ENCODE measurements at places on chromosomes 11 and 22.

GRCh38 chr22:48169227-48169626 lies 1406.8 kb downstream of the TBC1D22A start:
- DNase-seq = no peak

DNA sequence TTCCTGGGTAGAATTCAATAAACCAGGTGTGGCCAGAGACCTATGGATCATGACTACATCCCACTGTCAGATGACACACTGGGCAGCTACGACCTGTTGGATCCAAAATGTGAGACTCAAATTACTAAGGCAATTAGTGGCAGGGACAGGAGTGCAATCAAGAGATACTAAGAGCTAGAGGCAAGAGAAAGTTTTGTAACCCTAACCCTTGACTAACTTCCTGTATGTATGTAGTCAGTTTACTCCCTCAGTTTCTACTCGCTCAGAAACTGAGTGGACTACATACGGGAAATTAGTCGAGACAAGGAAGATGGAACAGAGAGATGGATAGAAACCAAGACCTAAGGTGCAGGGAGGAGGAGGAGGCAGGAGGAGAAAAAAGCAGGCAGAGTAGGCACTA lies 2.7 kb downstream of the CYB5R2 start:
- DNase-seq = no peak

GRCh38 chr11:45087900-45088160 lies 58.6 kb upstream of the PRDM11 start:
- no peak for DNase-seq

GRCh38 chr11:59180168-59180776 lies 8.3 kb downstream of the DTX4 start:
- no peak for DNase-seq

DNA sequence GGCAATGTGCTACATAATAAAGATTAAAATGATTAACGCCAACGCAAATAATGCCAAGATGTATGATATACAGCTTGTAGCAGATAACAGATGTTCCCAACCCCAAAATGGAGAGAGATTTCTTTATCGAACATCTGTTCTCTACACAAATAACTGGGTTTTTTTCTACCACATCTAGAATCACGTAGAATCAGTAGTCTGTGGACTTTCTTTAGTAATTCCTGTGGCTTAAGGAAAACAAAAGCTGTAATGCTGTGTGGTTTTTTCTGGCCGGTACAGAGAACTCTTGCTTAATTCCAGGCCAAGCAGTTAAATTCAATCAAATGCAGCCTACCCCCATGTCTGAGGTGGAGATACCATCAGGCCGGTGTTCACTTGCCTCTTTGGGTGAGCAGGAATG lies 303.4 kb downstream of the FAT3 start:
- DNase-seq = peak; percentile 50

DNA sequence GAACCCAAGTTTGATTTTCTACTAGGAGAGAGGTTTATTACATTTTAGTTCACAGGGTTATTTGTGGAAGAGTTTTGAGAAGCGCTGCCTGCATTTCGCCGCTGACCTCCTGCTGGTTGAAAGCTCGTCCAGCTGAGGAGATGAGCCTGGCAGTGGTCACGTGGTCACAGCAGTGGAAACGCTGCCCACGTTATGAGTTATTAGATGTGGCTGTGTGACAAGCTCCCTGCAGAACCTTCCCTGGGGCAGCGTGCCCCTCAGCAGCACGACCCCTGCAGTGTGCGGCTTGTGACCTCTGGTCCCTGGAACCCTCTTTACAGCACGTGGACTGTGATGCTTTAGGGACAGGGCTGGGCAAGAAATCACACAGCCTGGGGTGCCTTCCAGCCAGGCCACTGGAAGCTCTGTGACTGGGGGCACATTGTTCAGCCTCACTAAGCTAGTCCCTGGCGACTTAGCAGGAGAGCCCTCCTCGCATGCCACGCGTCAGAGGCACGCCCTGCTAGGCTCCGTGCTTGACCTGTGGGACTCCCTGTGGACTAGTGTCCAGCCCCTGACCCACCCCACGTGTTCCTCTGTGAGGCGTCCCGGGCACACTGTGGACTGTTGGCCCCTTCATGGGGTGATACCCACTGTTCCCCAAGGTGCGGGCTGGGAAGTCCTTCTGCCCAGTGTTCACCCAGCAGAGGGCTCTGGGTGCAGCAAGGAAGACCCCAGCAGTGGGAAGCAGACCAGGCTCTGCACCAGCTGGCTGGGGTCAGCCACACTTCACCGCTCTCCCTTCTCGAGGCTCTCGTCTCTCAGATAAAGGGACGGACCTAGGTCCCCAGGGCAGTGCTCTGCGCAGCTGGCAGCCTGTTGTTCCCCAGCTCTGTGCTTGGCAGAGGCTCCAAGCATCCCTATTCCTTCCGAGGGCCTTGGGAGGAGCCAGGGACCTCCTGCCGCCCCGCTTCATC lies 349.5 kb downstream of the TBC1D22A start:
- peak; percentile 77 for DNase-seq

DNA sequence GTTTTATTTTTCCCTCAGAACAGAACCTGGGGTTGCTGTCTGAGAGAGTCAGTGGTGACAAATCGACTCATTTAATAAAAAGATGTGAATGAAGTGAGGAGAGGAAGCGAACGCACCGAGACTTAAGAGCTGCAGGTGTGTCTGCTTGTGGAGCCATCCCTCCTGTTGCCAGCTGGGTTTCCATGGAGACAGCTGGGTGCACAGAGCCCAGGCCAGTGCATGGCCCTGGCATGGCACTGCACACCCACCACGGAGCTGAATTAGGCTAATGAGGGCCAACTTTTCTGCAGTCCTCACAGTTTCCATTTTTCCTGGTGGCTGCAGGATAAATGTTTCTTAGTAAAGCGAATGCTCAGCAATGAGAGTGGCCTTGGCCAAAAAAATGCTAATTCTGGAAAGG lies 750.2 kb downstream of the OPCML start:
- no peak for DNase-seq

DNA sequence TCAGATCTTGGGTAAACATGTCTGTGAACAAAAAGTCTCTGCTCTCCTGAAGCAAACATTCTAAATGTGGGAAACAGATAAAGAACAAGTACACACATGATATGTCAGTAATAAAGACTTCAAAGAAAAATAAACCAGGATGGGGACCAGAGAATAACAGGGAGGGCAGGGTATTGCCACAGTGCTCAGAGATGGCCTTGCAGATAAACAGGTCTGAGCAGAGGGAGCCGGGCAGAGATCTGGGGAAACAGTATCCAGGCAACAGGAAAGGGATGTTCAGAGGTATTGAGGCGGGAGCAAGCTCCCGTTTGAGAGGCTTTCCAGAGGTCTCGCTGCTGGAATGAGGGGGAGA lies 2.9 kb downstream of the CCDC86 start:
- DNase-seq = no peak

- no peak for DNase-seq
Measured at GRCh38 chr22:35781898-35782297, 64.2 kb downstream of the APOL5 start.

DNA sequence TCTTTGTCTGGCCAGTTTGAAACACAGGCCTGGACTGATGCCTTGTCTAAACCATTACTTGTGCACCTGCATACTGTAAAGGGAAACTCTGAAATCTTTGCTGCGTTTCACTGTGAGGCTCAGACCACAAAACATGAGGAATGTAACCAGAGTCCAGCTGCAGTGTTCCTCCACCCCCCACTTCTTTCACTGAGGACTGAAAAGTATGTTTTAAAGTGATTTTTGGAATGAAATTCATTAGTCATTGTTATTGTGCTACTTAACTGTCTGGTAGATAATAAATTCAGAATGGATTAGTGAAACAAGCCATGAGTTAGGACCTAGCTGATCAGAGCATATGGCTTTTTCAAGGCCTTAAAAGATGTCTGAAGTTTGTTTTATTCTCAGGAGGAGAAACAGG lies 181.2 kb downstream of the WNT11 start:
- peak; percentile 95 for DNase-seq

DNA sequence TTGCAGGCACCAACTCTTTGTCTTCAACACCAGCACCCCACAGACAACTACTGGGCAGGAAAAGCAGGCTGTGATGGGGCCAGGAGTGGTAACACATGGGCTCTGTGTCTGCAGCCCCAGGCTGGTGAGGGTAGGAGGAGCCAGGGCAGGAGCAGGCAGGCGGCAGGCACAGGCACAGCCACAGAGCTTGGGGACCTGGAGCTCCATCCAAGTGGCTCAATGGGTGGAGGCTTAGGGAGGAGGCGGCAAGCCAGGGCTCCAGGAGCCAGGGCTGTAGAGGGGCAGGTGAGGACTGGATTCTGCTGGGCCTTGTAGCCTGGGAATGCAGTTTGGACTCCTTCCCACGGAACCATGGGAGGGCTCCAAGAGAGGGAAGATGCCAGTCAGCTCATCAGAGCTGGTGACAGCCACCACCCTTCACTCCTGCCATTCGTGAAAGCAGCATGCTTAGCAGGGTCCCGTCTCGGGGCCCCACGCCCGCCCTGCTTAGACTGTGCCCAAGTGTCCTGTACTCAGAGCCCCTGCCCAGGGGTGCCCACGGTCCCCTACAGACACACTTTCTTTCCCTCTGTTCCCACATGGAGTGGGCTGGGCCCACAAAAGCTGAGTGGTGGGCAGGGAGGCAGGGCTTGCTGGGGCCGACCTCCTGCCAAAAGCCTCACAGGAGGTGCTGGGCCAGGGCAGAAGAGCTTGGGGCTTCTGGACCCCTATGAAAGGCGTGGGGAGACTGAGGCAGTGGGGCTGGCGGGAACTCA lies 12.4 kb downstream of the TTC38 start:
- no peak for DNase-seq

- peak; percentile 74 for DNase-seq
Measured at GRCh38 chr11:74388678-74389327, 9.4 kb downstream of the PGM2L1 start.

GRCh38 chr22:29756341-29756740 lies 10.5 kb downstream of the ZMAT5 start:
- DNase-seq = no peak

DNA sequence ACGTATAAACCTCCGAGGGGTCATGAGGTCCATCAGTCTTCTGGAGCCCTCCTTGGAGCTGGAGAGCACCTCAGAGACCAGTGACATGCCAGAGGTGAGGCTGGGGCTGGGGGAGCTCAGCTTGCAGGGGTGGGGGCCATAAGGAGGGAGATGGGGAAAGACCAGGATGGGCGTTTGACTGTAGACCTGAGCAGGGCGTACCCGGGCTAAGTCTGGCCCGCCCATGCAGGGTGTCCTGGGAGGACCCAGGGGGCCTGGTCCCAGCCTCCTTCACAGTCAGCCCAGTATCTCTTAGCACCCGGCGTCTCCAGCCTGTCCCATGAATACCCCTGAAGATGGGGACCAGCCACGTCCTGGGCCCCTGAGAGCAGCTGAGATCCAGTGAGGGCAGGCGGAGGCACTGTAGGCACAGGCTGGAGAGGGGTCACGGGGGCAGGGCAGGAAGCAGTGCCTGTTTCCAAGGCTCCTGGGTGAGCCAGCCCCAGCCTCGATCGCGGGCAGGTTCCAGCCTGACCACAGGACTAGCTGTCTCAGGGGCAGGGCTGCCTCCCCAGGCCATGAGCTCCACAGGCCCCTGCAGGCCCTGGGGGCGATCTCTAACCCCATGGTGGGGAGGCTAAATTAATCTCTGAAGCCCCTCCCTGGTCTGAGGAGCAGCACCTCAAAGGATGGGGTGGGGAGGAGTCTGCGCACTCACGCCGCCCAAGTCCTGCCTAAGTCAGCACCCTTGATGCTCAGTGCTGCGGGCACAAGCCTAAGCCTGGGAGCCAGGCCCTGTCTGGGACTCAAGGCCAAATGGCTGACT lies 7.1 kb downstream of the SSH3 start:
- DNase-seq = no peak

GRCh38 chr11:62144641-62145255 lies 20.9 kb downstream of the INCENP start:
- DNase-seq = no peak

DNA sequence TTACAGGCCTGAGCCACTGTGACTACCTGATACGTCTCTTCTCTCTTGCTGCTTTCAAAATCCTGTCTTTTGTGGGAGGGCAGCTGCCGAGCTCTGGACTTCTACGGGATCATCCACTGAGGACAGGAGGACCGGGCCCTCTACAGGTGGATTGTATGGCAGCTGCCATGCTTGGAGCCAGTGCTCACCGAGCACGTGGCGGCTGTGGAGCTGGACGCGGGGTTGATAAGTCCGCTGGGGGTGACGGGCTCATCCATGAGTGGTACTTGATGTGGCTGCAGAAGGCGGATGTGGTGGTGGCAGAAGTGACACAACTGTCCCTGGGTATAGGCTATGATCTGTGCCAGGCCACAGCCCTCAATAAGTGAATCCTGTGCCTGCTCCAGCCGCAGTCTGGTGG lies 1.8 kb upstream of the CYP2D6 start:
- no peak for DNase-seq

GRCh38 chr11:69416143-69416515 lies 65.3 kb upstream of the LINC01488 start:
- DNase-seq = no peak

DNA sequence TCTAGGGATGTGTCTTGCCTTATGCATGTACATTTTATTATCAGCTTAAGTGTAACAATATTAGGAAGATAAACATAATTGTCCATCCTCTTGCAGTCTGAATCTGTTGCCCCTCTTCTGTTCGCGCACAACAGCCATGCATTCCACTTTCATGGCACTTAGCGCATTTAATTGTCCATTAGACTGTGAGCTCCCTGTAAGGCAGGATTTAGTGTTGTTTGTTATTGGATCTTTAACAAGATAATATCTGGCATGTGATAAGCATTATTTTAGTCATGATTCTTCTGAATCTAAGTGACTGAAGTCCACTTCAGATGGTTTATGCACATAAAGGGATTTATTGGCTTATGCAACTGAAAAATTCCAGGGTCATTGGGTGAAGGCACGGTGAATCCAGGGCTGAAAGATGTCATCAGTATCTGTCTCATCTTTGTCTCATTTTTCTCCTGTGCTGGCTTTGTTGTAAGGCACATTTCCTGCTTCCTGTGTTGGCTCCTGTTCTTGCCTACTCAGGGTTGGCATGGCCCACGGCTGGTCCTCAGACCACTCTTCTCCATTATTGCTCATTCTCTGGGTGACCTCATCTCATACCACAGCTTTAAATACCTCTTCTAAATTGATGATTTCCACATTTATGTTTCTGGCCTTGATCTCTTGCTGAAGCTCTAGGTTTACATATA lies 37.6 kb downstream of the ATXN10 start:
- peak; percentile 57 for DNase-seq

DNA sequence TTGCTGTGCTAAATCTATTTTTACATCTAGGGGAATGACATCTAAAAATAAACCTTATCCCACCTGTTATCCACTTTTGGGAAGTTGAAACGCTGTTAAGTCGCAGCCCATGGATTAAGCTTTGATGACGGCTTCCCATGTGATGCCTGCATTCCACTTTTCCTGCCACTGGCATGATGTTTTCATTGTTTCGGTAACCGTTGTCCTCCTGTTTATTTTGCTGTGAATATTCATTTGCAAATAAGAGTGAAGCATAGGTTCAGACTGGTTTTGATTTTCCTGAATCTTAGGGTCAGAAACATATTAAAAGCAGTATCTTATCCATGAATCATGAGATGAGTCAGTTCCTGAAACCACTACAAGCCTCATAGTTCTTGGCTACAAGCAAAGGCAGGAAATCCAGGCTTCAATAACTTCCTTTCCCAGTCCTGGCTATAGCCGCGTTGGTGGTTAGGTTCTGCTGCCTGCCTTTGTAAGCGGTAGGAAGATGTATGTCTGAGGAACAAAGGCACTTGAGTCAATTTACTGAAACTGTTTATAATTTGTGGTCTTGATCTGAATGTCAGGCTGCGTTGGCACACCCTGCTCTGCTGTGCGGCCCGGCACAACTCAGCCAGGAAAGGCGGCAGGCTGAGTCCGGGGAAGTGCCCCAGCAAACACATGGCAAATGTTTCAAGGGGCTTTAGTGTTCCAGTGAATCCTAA lies 19.4 kb downstream of the TEAD1 start:
- DNase-seq = peak; percentile 97

Data from choroid plexus epithelial cell (primary cell).